ENCODE measurements at places on chromosomes 12 and 14.

GRCh38 chr12:112283546-112283945 is 98.7 kb downstream of the HECTD4 start:
- DNase-seq, result no peak

GRCh38 chr12:56296295-56296694 is 3.8 kb downstream of the CS start:
- no peak for DNase-seq

DNA sequence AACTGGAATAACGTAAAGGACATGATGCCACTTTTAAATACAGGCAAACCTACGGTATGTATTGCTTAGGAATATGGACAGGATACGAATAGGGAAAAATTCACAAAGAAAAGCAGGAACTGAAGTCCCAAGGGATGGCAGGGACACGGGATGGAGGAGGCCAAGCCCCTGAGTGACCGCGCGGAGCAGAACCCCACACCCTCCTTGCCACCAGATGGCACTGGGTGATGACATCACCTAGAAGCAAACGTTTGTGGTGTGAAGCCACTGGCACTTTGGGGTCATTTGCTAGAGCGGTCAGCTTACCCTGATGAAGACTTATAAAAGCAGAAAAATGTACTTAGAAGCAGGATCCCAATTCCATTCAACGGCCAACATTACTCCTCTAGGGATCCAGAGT is 9.4 kb downstream of the DHX37 start:
- no peak for DNase-seq

DNA sequence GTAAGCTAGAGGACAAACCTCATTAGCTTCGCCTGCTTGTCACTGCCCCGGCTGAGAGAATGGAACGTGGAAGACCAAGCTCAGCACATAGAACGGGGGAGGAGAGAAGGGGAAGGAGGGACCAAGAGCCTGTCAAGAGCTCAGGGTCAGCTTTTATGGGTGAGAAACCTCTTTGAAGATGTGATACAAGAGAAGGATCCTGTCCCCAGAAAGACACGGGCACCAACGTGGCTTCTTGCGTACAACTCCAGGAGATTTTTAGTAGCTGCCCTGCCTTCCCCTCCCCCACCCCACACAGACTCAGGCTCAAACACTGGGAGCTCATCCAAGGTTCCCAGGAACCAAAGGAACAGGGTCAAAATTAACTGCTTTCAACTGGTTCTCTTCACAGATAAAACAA is 34.7 kb downstream of the APPL2 start:
- no peak for DNase-seq

DNA sequence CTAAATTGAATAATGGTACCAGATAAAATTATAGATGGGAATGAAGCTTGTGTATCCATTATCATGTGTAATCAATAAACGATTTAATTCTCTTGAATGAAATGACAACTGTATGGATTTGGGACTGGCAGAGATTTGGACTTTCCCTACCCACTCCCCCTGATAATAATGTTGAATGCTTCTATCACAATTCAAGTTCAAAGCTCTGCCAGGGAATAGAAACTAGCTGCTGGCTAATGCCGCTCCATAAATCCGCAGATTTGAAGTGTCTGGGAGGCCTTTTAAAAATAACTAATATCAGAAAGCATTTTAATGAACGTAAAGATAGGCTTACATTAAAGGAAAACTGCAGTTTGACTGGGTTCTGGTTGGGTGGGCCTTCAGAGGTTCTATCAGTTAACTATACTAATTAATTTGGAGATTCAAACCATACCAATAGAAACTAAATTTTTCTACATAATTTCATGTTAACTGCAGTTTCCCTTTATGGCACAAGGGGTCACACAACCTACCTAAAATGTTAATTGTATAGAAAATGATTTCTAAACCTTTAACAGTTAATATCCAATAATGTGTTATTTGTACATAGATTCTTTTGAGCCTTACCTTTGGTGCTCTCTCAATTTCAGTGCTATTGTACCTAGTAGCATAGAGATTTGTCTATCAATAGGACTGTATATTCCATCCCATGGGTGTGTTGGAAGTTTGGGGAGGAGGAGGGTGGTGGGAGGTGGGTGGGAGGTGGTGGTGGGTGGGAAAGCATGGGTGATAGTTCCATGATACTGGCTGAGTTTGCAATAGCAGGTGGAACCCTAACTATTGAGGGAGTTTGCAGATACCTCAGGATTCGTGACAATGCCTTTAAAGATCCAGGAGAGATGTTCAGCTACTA is 4.9 kb downstream of the HNRNPA1 start:
- DNase-seq, result no peak

- DNase-seq, result no peak
Observed at GRCh38 chr12:123267991-123268843, 3.4 kb downstream of the CDK2AP1 start.

GRCh38 chr12:19453961-19454360 is 14.7 kb downstream of the AEBP2 start:
- no peak for DNase-seq

DNA sequence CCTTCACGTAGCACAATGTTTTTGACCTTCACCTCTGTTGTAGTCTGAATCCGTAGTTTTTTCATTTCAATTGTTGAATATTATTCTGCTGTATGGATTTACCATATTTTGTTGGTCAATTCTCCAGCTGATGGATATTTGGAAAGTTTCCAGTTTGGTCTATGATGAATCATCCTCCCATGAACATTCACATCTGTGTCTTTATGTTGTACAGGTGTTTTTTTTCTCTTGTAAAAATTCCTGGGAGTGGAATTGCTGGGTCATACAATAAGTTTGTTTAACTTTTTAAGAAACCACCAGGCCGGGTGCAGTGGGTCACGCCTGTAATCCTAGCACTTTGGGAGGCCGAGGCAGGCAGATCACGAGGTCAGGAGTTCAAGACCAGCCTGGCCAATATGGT is 36.7 kb upstream of the GNG2 start:
- no peak for DNase-seq

- no peak for DNase-seq
Observed at GRCh38 chr14:104558231-104559027, 21.1 kb upstream of the C14orf180 start.

GRCh38 chr12:89540586-89540985 is 14.7 kb upstream of the POC1B start:
- no peak for DNase-seq

DNA sequence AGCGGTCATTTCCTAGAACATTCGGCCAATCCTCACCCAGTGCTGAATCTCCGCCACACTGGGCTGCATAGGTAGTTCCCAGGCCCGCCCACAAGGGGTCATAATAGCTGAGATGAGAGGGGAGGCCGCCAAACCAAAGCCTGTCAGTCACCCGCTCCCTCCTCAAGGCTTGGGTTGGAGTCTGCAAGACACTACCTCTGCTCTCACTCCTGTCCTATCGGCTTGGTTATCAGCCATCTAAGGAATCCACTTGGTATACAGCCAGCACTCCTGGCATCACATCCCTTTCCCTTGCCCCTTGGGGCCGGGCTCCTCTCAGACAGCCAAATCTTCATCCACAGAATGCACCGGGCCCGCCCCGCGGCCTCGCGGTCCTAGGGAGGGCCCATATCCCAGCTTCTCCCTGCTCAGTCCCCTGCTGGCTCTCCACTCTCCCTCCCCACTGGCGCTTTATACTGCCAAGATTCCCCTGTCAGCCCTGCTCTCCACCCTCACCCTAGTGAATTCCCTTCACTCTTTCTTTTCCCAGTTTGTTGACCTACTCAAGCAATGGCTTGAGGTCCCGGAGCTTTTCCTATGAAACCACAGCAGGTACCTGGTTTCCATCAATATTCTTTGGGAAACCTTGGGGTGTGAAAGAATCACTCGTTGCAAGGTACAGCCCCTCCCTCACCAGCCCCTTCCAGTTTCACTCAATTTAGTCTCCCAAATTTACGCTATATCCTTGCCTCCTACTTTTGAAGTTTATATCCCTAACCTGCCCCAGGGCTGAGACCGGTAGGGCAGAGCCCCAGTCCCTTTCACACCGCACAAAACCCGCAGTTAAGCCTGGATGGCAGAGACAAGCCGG is 1.4 kb downstream of the IFFO1 start:
- DNase-seq, result peak; percentile 61

DNA sequence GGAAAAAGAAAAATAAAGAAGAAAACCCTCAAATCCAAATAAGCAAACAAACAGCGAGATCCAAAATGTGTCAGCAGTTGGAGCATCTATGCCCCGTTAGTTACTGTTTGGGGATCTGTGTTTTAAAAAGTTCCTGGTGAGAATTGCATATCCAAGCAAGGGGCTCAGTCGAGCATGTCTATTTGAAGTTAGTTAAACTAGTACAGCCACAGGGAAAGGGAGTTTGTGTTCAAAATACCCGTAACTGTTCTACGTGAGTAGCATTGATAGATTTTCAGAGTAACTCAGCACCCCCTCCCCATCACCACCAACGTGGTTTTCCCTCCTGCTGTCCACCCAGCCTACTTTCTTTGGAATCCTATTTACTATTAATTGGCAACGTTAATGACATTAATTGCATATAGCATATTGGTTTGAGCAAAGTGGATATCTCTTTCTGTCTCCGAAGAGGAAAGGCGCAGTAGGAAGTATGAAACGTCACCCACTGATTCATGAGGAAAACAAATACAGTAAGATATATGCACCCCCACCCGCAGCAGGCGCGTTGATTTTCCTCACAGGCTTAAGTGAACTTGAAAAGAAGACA is 1.5 kb downstream of the NPAS3 start:
- no peak for DNase-seq

- no peak for DNase-seq
Observed at GRCh38 chr12:106021516-106021915, 117.2 kb downstream of the NUAK1 start.

DNA sequence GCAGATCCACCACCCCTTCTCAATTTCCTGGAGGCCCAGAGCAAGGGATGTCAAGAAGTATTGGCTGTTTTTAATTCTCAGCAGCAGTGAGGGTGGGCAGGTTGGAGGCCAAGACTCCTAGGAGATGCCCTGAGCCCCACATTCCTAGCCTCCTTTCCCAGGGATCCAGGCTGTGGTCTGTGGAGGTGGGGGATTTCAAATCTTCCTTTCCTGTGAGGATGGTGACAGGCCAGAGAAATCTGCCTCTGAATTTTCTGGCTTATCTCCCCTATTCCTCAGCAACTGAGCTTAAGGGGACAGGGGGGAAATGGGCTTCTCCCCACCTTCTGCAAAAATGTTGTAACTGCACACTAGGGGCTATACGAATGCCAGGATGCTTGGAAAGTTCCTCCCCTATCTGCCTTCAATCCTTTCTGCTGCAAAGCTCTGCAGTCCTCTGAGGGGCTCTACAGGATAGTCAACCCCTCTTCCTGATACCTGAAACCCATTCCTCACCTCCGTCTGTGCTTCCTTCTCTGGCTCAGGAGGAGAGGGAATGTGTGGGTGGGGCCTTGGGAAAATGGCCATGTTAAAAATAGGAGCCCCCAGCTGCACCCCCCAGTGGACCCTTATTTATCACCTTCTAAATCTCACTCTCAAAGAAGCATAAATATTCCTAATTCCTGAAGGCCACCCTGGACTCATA is 6.6 kb downstream of the GPR84 start:
- DNase-seq, result no peak

GRCh38 chr12:12138203-12139154 is 67.7 kb downstream of the BCL2L14 start:
- no peak for DNase-seq

- no peak for DNase-seq
Observed at GRCh38 chr12:113224955-113225354, 3.7 kb downstream of the TPCN1 start.

GRCh38 chr12:67599691-67600090 is 48.9 kb upstream of the DYRK2 start:
- DNase-seq, result no peak

GRCh38 chr14:92756446-92756845 is 8.0 kb upstream of the LGMN start:
- no peak for DNase-seq

DNA sequence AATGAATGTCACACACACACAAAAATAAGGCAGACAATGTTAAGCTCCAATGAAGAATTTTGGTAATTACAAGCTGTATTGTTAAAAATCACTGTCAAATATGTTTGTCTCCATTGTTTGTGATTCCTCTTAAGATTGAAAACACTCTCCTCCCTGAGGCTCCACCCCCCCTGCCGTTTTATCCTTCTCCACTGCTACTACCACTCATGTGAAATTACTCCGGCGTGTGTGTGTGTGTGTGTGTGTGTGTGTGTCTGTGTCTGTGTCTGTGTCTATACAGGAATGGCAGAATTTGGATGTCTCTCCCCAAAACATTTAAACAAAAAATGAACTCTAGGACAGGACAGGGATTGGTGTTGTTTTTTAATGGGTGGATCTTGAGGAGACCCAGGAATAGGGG is 365.1 kb upstream of the DIO2 start:
- no peak for DNase-seq

DNA sequence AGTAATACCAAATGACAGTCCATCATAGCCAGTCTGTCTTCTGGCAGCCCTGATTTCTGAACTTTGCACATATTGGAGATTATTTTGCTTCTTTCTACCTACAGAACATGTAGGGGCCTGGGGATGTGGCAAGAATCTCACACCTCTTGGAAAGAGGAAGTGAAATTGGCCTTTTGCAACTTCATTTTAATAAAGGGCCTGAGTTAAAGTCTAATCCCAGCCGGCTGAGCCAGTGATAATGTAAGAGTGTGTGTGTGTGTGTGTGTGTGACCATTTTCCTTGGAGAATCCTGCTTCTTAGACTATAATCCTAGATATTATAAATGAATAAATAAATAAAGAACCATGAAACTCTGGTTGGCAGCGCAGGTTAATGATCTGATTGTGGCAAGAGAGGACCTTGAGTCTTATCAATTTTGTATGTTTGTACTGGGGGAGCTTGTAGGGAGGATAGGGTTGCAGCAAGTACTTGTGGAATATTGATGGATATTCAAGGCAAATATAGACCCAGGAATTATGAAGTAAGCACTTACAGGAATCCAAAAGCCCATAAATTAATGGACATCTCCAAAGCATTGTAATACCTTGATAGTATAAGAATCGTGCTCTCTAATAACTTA is 233.2 kb upstream of the AMIGO2 start:
- DNase-seq, result no peak

DNA sequence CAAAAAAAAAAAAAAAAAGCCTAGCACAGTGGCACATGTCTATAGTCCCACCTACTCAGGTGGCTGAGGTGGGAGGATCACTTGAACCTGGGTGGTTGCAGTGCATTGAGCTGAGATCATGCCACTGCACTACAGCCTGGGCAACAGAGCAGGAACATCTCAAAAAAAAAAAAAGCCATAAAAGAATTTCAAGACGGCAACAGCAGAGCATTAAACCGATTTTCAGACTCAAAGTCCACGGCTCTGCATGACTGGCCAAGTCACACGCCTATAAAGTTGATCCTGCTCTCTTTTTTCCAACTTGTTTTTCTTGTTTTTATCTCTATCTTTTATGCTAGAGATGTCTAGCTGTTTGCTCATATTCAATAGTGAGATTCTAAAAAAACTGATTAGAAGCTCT is 45.3 kb downstream of the FBXO34 start:
- DNase-seq, result no peak
